ENCODE measurements at places on chromosomes 16 and 17.

- no peak for DNase-seq
Measured at GRCh38 chr17:35666070-35666469, 65.4 kb upstream of the RASL10B start.

DNA sequence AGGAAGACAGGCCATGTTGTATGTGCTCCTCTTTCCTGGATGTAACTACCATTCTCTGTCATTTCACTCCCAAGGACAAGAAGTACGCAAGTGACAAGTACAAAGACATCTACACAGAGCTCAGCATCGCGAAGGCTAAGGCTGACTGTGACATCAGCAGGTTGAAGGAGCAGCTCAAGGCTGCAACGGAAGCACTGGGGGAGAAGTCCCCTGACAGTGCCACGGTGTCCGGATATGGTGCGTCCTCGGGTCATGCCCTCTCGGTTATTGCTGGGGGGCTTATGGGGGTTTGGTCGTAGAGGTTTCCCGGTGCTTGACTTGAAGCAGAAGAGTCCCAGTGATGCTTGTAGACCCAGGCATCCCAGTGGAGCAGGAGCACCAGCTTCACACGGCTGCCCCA, 29.0 kb downstream of the PLD6 start:
- DNase-seq, result no peak

GRCh38 chr16:67357561-67357960, 30.9 kb downstream of the LRRC36 start:
- DNase-seq, result no peak

GRCh38 chr16:75250089-75250808, 1.2 kb downstream of the BCAR1 start:
- DNase-seq, result no peak

DNA sequence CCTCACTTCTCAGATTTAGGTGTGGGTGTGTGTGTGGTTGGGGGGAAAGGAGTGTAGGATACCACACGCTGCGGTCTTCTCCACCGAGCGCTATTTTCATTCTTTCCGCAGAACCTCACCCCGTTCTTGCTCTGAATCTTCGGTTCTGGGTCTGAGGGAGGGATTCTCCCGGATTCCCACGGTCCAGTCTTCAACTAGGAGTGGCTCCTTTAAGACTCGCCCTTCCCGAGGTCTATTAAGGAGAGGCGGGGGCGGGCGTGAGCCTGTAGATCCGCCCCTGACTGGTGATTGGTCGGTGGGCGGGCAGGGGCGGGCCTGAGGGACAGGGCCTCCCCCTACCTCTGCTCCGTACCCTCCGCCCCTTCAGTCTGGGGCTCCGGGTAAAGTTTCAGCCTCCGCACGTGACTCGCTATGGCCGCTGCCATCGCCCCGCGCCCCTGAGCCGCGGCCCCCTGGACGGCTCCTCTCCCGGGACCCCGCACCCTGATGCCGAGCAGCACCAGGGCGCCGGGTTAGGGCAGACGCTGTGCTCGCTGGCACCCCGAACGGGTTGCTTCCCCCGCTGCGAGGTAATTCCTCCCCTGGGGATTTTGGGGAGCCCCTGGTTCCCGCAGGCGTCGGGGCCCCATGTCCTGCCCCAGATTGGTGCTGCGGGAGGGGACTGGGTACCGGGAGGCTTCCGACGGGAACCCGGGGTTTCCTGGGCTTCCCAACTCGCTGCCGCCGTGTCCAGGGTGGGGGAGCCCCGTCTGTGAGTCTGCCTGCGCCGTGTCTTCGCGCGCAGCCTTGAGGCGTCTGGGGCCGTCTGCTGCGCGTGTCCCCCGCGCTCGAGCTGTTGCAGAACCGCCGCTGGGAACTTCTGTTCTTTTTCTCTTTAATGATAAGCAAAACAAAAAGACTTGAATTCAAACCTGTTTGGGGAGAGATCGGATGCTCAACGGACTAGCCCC, 9.2 kb downstream of the RARA start:
- peak; percentile 90 for DNase-seq

DNA sequence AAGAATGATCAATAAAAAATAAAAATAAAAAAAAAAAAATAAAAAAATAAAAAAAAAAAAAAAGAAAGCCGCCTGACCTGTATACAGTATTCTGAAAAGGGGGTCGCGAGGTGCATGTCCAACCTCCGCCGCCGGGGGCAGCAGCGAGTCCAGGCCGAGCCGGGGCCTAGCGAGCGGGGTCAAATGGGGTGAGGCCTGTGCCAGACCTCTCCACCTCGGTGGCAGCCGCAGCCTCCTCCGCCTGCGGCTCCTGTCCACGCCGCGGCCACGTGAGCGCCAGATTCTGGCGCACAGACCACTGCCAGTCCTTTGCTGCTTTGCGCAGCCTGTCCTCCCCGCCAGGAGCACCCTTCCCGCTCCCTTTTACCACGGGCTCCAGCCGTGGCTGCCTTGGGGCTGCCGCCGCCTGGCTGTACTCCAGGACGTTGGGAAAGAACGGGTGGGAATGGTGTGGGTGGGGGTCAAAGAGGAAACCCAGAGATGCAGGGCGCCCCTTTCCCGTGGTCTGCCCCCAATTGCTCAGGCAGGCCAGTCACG, 2.4 kb upstream of the BCKDK start:
- no peak for DNase-seq

DNA sequence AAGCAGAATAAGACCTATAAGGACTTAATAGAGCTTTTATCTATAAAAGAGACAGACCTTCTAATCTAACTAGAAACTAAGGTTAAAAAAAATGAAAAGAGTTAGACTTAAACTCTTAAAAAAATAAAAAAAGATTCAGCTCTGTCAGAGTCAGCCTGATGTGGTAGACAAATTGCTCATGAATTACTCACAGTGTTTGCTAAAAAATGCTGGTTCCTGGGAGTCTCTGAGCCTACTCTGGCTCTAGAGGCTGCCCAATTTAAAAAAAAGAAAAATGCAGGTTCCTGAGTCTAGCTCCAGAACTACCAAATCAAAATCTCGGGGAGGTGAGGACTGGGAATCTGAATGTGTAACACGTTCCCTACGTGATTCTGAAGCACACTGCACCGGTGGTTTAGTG, 18.1 kb downstream of the SOST start:
- DNase-seq, result peak; percentile 48

DNA sequence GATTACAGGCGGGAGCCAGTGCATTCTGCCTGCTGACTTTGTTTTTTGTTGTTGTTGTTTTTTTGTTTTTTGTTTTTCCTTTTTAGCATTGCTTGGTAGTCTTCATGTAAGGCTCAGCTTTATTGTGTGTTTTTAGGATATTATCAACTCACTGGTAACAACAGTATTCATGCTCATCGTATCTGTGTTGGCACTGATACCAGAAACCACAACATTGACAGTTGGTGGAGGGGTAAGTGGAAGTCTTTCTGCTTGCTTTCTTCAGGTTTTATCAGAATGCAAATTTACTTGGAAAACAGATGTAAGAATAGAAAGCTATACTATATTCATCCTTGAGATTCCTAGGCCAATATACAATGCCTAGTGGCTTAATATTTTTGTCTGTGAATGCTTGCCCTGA, 3.3 kb upstream of the CMTM1 start:
- DNase-seq, result no peak

- DNase-seq, result peak; percentile 93
Measured at GRCh38 chr16:65414284-65414984, 292.6 kb upstream of the CDH11 start.

- DNase-seq, result no peak
Measured at GRCh38 chr16:11238272-11239202, 17.5 kb downstream of the SOCS1 start.

DNA sequence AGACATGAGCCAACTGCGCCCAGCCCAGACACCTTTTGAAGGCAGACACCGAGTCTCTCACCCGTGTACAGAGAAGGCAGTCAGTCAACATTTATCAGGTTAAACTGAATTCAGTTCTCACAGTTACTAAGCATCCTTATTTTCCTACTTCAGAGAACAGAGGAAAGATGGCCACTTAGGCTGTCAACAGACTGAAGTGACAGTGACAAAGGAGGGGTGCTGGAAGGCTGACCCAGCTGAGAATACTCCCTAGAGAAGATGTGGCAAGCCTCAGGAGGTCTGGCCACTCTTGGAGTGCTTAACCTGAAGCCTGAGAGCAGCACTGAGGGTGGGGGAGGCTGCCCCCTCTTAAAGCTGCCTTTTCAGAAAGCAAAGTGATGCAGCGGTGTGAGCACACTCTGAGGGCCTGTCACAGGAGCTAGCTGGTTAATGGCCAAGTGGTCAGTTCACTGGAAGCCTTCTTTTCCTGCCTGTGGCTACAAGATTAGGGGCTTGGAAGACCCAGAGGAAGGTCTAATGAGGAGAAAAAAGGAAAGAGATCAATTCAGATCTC, 51.0 kb upstream of the SREBF1 start:
- DNase-seq, result no peak

- no peak for DNase-seq
Measured at GRCh38 chr16:31371008-31371407, 16.0 kb downstream of the ITGAX start.

- no peak for DNase-seq
Measured at GRCh38 chr16:30083216-30084055, 7.6 kb downstream of the PPP4C start.

DNA sequence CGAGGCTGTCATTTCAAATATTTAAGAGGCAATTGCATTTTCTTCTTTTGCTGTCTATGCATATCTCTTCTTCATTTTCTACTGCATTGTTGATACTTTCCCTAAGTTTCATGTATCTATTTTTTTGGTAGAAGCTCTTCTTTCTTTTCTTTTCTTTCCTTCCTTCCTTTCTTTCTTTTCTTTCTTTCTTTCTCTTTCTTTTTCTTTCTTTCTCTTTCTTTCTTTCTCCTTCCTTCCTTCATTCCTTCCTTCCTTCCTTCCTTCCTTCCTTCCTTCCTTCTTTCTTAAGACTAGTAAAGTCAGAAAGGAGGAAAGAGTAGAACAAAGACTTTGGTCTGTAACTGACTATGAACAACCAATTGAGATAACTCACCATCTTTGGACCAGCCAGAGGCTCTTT, 33.9 kb downstream of the MRC2 start:
- no peak for DNase-seq

DNA sequence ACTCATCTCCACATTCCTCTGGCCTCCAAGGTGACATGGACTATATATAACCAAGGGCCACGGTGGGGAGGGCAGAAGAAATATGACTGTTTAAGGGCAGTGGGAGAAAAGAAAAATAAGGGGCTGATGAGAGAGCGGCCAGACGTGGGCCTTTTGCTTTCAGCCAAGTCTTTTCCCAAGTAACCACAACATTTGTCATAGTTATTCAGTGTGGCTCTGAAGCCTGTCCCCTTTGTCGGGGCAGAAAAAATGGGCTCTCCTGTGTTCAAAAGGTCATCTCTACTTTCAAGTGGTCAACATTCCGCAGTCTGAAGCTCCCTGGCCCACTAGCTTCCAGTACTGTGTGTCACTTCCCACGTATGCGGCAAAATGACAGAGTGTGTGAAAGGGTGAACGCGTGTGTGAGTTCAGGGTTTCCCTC, 245.4 kb downstream of the NTN1 start:
- peak; percentile 91 for DNase-seq

- DNase-seq, result no peak
Measured at GRCh38 chr17:28684963-28685362, 23.0 kb downstream of the SUPT6H start.

GRCh38 chr17:1783834-1784611, 22.2 kb downstream of the SERPINF1 start:
- peak; percentile 77 for DNase-seq

DNA sequence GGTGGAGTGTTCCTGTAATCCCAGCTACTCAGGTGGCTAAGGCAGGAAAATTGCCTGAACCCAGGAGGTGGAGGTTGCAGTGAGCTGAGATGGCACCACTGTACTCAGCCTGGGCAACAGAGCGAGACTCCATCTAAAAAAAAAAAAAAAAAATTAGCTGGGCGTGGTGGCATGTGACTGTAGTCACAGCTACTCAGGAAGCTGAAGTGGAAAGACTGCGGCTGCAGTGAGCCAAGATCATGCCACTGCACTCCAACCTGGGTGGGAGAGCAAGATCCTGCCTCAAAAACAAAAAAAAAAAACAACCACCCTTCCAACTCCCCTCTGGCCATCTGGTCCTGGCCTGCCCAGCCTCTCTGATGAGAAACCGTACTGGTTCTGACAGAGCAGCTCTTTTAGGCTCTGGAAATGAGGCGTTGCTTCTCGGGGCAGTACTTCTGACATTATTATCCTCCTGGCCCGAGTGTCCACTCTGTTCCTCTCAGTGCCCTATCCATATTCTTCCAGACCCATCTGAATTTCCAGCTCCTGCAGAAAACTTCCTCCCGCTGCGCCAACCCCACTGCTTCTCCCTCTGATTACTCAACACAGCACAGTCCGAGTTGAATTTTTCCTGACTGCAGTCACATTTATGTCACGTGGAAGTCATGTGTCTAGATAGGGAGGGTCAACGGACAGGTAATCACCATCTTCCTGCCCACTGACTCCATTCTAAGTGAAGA, 13.3 kb downstream of the GGA2 start:
- DNase-seq, result no peak

DNA sequence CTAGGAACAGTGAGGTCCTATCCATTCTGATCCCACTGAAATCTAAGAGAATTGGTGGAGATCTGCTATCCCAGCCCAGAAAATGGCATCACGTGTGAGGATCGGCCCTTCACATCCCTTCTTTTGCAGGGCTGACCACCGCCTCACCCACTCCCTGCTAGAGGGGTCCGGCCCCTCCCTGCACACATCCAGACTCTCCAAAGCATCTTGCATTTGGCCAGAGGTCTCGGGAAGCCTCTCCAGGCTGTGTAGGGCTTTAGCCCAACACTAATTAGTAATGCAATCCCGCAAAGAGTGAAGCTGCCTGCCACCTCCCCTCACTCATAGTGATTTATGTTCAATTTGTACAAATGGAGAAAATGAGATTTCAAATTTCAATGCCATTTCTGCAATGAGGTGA, 434.4 kb upstream of the ZFHX3 start:
- no peak for DNase-seq

DNA sequence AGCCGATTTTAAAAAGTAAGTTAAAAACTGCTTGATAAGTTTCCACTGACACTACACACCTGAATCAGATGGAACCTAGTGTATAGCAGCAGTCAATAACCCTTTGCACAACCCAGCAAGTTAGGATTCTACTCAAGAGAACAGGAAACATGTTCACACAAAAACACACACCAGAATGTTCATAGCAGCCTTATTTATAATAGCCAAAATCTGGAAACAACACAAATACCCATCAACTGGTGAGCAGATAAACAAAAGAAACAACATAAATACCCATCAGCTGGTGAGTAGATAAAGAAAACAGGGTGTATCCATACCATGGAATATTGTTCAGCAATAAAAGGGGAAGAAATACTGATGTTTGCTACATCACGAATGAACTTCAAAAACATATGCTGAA, 2.7 kb upstream of the CDH11 start:
- DNase-seq, result no peak

- DNase-seq, result no peak
Measured at GRCh38 chr17:8189041-8189710, 804 bp downstream of the BORCS6 start.

DNA sequence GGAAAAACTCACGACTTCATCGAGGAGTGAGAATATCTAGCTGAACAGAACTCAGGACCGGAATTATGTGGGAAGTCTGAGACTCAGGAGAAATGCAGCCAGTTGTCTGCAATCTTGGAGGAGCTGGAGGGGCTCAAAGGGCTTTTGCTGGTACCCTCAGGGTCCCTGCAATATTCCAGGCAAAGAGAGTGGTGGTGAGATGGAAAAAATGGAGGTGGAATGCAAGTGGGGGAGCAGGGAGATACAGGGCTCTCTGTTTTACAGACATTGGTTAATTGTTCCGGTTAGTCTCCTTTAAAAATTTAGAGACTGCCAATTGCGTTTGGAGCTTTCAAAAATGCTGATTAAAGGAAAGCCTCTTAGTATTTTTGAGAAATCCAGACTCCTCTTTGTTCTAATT, 18.2 kb upstream of the HP start:
- DNase-seq, result no peak
